Karpas-422 (cell line): ENCODE measurements at places on chromosomes 2 and 18. TPM values are rescaled to one million over a fixed set of nuclear protein-coding genes. Genes with fewer than 3 reads are reported as not detected.

GRCh38 chr2:128736689-128737545, 418.2 kb upstream of the HS6ST1 start:
- DNase-seq: peak; percentile 93

- DNase-seq: no peak
Measured at GRCh38 chr2:140529706-140530105, 1601.1 kb downstream of the LRP1B start.

DNA sequence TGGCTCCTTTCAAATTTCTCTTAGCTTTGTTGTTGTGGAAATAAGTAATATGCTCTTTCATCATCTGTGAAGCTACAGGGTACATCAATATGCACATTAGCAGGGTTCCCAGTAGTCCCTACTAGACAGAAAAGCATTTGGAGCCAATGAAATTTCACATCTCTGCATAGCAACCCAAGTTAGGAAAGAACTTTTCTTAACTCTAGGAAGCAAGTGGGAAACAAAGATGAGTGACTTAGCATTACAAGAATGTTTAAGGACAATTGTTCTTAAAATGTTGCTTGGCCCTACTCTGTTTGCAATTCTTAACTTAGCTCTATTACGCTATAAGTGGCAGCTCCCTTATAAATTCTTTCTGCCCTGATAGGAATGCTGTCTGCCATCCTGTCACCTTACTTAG, 39.6 kb downstream of the ZEB2 start:
- no peak for DNase-seq

DNA sequence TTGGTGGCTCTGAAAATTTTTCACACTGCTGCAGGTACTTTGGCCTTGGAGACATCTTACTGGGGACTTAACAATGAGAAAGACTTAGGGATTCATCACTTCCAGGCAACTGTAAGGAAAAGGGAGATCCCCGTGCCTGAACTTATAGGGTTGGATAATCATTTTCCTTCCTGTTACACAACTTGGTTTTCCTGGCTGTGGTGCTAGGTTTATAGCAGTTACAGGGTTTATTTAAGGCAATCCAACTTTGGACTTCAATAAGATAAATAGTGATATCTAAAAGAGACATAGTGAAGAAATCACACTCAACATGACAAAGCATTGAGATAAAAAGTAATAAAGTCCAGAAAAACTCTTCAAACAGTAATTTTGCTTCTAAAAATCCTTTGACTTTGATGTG, 70.2 kb upstream of the RAPH1 start:
- no peak for DNase-seq

GRCh38 chr18:13305301-13305700, 86.7 kb downstream of the LDLRAD4 start:
- no peak for DNase-seq

GRCh38 chr2:201419986-201420385, 31.3 kb downstream of the TRAK2 start:
- no peak for DNase-seq

- DNase-seq: no peak
Measured at GRCh38 chr2:81505586-81505985, 1201.0 kb upstream of the LRRTM1 start.

GRCh38 chr2:192162392-192163042, 32.2 kb downstream of the TMEFF2 start:
- DNase-seq: peak; percentile 89

- no peak for DNase-seq
Measured at GRCh38 chr18:39960550-39960949, 1994.5 kb upstream of the PIK3C3 start.

GRCh38 chr2:130391872-130392670, 36.2 kb downstream of the PTPN18 start:
- peak; percentile 56 for DNase-seq

DNA sequence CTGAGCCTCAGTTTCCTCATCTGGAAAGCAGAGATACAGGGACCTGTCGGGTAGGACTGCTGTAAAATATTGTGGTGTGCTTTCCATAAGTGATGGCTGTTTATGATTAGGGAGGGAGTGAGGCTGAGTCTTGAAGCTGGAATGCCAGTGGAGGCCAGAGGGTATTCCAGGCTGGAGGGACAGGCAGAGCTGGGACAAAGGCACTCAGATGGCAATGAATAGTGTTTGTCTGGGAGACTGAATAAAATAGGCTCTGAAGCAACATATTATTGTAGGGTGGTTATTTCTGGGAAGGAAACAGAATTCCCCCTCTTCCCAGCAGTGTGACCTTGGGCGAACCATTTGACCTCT, 120.7 kb downstream of the INHBB start:
- no peak for DNase-seq

GRCh38 chr18:79806976-79807841, 9.5 kb downstream of the KCNG2 start:
- DNase-seq: no peak

GRCh38 chr18:76376668-76377358, 118.2 kb downstream of the ZNF516 start:
- no peak for DNase-seq

DNA sequence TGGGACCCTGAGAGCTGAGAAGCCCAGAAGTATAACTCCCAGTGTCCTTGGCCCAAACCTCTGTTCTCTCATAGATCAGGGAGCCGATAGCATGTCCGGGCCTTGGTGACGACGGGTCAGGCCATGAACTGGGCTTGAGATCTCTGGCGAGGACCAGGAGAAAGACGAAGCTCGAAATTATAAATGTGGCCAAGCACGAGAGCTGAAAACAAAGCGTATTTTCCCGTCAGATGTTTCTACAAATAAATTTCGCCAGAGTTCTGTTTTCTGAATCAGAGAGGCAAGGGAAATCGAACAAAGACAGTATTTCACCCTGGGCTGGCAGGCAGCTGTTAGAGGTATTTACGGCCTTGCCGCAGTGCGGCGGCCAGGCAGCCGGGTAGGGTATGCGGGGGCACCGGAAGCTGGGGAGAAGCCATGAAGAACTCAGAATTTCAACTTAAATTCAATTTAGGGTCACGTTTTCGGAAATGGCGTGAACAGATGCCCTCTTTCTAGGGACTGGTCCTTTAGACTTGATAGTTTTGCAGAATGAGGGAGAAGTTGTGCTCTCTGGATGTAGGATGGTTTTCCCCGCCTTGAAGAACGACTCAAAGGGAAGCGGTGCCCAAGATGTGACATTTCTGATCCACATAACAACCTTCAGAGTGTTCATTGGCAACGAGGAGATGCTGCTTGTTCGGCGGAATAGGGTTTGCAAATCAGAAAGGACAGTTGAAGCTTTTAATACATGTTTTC, 9.6 kb downstream of the HOXD8 start:
- no peak for DNase-seq

DNA sequence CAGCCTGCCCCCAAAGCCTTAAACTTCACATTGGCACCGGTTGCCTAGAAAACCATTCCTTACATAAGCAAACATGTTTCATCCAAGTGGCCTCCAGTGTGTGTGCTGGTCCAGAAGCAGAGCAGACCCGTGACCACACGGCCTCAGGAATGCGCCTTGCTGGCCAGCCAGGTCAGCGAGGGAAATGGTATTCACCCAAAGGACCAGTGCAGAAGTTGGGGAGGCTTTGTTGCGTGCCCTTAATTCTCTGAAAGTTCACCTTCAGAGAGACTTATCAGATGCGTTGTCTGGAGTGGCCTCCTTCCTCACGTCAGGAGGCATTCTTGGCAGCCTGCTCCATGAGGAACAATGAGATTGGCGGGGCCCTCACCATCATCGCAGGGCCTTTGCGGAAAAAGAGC, 25.9 kb downstream of the NRP2 start:
- no peak for DNase-seq

MRPL53 gene
- 91.4 and 144 TPM in 2 replicates for total RNA-seq

SERPINB13 gene
- total RNA-seq: not detected in 2 replicates

RAD51AP2 gene
- not detected in 2 replicates for total RNA-seq

C2orf76 gene
- total RNA-seq: 6.6 TPM in 2 replicates

C2orf78 gene
- total RNA-seq: not detected in 2 replicates
